Spinal cord (tissue), 10 donors: ENCODE measurements at places on chromosomes 2 and 18. TPM values are rescaled to one million over a fixed set of nuclear protein-coding genes. Genes with fewer than 3 reads are reported as not detected.

The RAB31 gene
- polyA plus RNA-seq: 172 TPM

The LDLRAD4 gene
- polyA plus RNA-seq: 26.7 TPM

The MROH2A gene
- polyA plus RNA-seq: 0.12 TPM

The GALNT3 gene
- 7.5 TPM for polyA plus RNA-seq

The UGT1A6 gene
- polyA plus RNA-seq: not detected

The MAP3K19 gene
- polyA plus RNA-seq: 6.2 TPM

The REG3A gene
- not detected for polyA plus RNA-seq

The BMP10 gene
- not detected for polyA plus RNA-seq

The CXCR2 gene
- 0.26 TPM for polyA plus RNA-seq

The PRKAG3 gene
- polyA plus RNA-seq: not detected

The MERTK gene
- polyA plus RNA-seq: 16.8 TPM

The UPP2 gene
- 1.2 TPM for polyA plus RNA-seq

The NOL4 gene
- polyA plus RNA-seq: 17.5 TPM

The ASB18 gene
- polyA plus RNA-seq: 0.06 TPM

The ADGRF3 gene
- 0.72 TPM for polyA plus RNA-seq

The CRYGD gene
- polyA plus RNA-seq: 7.1 TPM

The ANKRD30B gene
- polyA plus RNA-seq: 0.81 TPM

The UCN gene
- 4.0 TPM for polyA plus RNA-seq

The ACTR2 gene
- 134 TPM for polyA plus RNA-seq

The PKP4 gene
- 135 TPM for polyA plus RNA-seq

The FAM110C gene
- polyA plus RNA-seq: 7.3 TPM

The ERFE gene
- polyA plus RNA-seq: 2.9 TPM

The MC5R gene
- polyA plus RNA-seq: 0.40 TPM

The ABCG5 gene
- 0.44 TPM for polyA plus RNA-seq

The RNF125 gene
- polyA plus RNA-seq: 5.2 TPM

The BCL2L11 gene
- polyA plus RNA-seq: 15.2 TPM

The RND3 gene
- 41.3 TPM for polyA plus RNA-seq

The CCDC142 gene
- polyA plus RNA-seq: 9.3 TPM
